ENCODE measurements at places on chromosomes 12 and 14.

GRCh38 chr14:89393222-89393745, 23.7 kb downstream of the FOXN3 start:
- no peak for DNase-seq

GRCh38 chr12:31589904-31590641, 863 bp downstream of the DENND5B start:
- DNase-seq: no peak

DNA sequence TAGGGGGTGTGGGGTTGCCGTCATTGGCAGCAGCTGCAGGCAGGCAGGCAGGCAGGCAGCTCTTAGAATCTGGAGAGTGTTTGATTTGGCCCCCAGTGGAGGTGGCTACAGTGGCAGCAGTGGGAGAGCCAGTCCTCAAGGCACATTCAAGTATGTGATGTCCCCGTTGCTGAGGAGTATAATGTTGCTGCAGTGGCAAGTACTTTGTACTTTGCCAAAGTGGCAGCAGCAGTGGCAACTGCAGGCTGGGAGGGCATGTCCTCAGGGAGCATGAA, 147.1 kb downstream of the PAPOLA start:
- DNase-seq: no peak

DNA sequence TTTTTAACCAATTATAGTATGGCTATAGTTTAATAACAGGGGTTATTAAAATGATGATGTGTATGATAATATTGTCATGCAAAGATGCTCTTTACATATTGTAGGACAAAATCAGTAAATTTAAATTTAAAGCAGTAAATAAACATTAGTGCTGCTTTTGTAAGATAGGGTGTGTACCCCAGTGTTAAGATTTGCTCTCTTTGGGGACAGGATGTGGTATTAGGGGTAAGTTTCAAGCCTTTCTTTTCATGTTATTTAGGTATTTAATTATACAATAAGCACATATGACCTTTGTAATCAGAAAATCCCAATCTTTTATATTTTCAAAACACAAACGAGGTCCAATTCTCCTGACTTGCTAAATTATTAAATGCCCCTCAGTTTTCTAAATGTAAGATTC, 39.7 kb upstream of the RPH3A start:
- DNase-seq: no peak

- no peak for DNase-seq
Observed at GRCh38 chr12:53289891-53290290, 5.5 kb upstream of the PFDN5 start.

DNA sequence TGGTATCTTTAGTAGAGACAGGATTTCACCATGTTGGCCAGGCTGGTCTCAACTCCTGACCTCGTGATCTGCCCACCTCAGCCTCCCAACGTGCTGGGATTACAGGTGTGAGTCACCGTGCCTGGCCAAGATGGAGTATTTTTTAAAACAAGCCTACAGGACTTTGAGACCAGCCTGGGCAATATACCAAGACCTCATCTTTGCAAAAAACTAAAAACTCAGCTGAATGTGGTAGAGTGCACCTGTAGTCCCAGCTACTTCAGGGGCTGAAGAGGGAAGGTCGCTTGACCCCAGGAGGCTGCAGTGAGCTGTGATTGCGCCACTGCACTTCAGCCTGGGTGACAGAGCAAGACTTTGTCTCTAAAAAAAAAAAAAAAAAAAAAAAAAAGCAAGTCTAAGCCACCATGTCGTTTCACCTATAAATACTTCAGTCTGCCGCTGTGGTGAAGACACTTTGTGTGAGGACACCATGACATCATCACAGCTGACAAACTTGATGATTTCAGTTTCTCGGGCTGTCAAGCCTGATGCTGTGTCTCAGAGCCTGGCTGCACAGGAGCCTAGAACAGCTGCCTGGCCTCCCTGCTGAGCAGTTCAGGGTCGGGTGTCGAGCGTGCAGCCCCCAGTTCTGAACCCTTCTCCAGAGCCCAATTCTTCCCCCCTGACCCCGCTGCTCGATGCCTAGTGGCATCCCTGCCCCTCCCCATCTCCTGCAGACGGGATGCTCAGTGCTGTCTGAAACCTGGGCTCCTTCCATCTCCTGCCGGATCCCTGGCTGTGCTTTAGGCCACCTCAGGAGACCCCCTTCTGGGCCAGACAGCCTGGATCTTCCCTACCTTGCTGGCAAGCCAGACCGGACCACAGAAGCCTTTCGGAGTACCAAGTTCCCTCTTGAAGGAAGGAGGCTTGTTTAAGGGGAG, 119.2 kb upstream of the EVL start:
- DNase-seq: no peak

GRCh38 chr12:65536876-65537681, 258.6 kb downstream of the MSRB3 start:
- no peak for DNase-seq

All from stimulated activated CD4-positive, alpha-beta T cell treated with anti-CD3 and anti-CD28 coated beads, TNF-alpha, amount 100 ng/mL, for 48 hours (primary cell).